Activated CD4-positive, alpha-beta T cell treated with anti-CD3 and anti-CD28 coated beads, Interleukin-2, amount 50 U/mL, for 48 hours (primary cell): ENCODE measurements at places on chromosomes 13 and 19.

DNA sequence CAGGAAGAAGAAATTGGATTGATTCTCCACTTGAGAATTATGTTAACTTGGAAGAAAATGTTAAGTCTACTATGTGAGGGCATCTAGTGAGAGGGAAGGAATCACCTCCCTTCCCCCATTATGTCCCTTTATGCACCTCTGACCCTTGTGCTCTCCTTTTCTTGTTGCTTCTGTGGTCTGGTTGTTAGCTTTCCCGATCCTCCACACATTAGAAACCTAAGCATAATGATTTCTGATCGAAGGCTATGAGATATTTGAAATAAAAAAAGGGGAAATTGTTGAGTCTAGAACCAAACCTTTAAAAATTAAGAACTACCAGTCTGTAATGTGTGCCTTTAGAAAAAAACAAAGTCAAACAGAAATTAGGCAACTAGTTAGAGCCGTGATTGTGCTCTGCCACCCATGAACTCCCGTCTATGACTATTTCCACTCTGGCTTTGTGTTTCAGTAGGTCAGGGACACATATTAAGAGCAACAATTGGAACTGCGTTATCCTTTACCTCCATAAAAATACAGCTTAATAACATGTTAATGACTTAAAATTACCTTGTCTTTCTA, 463 bp upstream of the GPC6 start:
- no peak for DNase-seq

DNA sequence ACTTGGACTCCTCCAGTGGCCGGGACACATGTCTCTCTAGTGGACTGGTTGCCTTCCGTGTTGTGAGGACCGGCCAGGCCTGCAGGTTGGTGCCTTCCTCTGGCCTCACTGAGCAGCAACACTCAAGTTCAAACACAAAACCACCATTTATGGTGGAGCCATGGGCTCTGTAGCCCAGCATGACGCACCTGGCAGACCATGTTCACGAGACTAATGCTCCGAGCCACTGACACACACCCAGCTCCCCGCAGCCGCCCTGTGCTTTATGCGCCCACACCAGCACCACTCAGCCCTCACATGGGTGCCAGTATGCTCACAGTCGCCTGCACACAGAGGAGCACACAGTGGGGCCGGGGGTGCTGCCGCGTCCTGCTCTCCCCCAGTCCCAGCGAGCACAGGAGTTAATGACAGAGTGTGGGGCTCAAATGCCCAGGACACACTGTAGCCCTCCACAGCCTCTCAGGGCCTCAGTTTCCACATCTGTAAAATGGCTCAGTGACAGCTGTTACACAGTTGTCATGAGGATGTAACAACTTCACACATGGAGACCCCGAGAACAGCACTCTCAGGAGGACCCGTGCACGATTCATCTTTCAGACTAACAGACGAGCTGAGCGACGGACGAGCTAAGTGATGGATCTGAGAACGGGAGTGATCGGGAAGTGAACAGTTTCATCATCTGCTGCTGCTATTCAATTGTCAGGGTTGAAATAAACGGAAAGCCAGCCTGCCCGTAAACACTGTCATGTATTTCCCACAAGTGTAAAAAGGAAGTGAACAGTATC, 7.8 kb downstream of the GAS6 start:
- no peak for DNase-seq

DNA sequence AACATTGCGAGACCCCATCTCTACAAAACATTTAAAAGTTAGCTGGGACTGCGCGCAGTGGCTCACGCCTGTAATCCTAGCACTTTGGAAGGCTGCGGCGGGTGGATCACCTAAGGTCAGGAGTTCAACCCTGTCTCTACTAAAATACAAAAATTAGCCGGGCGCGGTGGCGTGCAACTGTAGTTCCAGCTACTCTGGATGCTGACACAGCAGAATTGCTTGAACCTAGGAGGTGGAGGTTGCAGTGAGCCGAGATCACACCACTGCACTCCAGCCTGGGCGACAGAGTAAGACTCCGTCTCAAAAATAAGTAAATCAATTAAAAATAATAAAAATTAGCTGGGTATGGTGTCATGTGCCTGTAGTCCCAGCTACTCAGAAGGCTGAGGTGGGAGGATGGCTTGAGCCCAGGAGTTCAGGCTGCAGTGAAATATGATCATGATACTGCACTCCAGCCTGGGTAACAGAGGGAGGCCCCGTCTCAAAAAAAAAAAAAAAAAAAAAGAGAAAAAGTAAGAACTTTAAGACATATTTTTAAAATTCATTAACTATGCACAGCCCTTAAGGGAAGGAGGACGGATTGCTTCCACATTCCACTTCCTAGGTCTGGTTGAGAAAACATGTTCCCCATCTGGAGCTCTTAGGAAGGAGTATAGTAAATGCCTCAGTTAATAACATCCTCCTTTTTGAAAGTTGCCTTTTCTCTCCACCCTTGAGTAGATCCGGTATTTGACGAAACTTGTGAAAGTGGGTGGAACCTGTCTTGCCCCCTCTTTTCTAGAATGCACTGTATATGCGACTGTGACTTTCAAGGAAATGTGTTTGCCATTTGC, 26.1 kb downstream of the EXOC3L2 start:
- no peak for DNase-seq

GRCh38 chr13:93926425-93926824, 553.1 kb downstream of the DCT start:
- no peak for DNase-seq

DNA sequence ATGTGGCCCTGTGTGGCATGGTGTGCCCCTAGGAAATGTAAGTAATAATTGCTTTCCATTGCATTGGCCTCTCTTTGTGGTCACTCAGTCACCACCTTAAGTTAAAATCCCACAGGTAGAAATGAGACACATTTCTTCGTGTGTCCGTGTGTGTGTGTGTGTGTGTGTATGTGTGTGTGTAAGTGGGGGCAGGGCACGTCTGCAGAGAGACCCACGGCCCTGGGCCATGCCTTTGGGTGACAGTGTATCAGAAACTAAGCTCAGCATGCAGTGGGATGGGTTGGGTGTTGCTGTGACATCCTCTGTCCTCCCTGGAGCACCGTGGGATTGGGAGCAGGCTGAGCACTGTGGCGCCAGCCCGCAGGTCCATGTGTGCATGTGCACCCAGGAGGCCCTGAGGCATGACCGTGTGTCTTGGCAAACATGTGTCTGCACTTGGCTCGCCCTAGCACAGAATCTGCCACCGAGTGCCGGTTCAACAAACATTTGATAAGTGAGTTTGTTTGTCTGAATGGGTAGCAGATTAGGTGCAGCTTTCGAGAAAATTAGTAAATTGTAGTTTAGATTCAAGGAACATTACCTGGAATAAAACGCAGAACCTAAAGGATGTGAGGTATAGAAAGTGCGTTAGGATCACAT, 91.8 kb downstream of the WTIP start:
- no peak for DNase-seq

GRCh38 chr13:46575301-46575771, 22.4 kb downstream of the LRCH1 start:
- DNase-seq, result no peak
